ENCODE measurements at places on chromosomes 12 and 14. TPM values are rescaled to one million over a fixed set of nuclear protein-coding genes. Genes with fewer than 3 reads are reported as not detected.

- H3K36me3 ChIP-seq, result no peaks in the 10 kb centered on the region
- no peaks in the 10 kb centered on the region for H3K4me1 ChIP-seq
- no peak for DNase-seq
- no peaks in the 10 kb centered on the region for H3K27me3 ChIP-seq
- no peak overlapping the region for H3K27ac ChIP-seq
Measured at GRCh38 chr12:25546318-25546717, 6.8 kb downstream of the LMNTD1 start.

- no peak overlapping the region for H3K4me3 ChIP-seq
- DNase-seq, result no peak
- H3K4me1 ChIP-seq, result no peaks in the 10 kb centered on the region
- no peaks in the 10 kb centered on the region for H3K36me3 ChIP-seq
Measured at GRCh38 chr14:90671382-90672234, 144.6 kb downstream of the TTC7B start.

DNA sequence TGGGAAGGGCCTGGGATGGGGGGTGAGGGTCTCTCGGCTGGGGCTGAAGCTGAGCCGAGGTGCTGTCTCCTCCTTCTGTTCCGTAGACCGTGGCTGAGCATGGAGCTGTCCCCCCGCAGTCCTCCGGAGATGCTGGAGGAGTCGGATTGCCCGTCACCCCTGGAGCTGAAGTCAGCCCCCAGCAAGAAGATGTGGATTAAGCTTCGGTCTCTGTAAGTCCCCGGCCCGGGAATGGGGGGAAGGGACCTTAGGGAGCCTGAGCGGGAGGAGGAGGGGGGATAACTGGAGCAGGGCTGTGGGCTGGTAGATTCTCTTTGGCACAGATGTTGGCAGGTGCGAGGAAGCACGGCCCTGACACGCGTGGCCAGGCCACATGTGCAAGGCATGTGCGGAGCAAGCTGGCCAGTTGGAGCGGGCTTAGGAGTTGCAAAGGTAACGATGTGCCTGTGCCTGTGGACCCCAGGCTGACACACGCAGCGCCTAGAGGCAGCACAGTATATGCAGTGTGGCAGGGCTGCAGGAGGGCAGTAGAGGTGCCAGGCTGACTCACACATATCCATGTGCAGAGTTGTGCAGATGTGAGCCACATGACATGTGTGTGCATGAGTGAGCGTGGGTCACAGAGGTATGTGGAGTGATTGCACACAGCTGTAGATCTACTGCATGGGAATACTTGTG is 512 bp downstream of the PDE1B start:
- no peaks in the 10 kb centered on the region for H3K36me3 ChIP-seq
- peak; percentile 41 for DNase-seq
- peak overlapping the region; percentile 34 for H3K4me3 ChIP-seq

DNA sequence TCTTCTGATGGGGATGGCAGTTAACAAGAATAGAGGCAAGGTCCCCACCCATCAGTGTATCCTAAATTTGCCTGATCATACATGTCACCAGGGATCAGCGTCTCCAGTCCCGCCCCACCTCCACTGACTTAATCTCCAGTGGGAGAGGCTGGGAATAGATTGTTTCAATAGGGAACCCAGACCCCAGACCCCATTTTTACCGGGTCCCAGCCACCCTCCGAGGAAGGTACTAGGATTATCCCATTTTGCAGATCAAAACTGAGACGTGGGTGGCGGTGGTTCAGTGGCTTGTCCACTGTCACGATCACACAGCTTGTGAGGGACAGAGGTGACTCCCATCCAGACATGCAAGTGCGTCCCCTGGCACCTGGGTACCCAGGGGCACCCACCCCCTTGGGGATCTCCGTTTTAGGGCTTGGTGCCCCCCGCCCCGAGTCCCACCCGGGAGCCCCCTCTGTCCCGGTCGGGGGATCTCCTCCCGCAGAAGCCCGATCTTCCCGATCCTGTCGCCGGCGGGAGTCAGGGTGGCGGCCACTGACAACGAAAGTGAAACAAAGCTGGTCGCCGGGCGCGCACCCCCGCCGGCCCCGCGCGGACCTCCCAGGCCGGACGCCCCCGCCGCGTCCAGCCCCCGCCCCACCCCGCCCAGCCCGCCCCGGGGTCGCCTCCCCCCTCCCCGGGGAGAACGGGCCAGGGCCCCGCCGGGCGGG is 523 bp downstream of the WSB2 start:
- H3K27ac ChIP-seq, result peak overlapping the region; percentile 95
- peaks cover 12% of the 10 kb centered on the region for H3K4me1 ChIP-seq
- peak; percentile 72 for DNase-seq
- peak overlapping the region; percentile 88 for H3K4me3 ChIP-seq

DNA sequence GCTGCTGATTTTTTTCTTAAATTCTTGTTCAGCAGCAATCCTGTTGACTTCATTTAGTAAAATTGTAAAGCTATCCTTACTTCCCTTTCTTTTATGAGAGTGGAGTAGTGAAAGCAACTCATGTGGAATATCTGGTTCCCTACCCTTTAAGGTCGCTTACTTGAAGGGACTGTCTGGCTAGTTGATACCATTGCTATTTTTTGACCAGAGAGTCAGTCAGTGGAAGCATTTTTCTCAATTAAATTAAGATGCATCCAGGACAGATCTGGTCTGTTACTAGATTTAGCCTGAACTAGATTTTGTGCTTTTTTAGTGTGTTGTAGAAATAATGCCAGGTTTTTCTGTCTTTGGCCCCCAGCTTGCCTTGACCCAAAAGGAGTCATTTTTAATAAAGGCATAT is 18.0 kb downstream of the TTC8 start:
- no peak overlapping the region for H3K27ac ChIP-seq
- DNase-seq, result no peak
- H3K27me3 ChIP-seq, result no peaks in the 10 kb centered on the region
- H3K4me3 ChIP-seq, result no peak overlapping the region
- H3K4me1 ChIP-seq, result peaks cover 7% of the 10 kb centered on the region
- H3K36me3 ChIP-seq, result no peaks in the 10 kb centered on the region

DNA sequence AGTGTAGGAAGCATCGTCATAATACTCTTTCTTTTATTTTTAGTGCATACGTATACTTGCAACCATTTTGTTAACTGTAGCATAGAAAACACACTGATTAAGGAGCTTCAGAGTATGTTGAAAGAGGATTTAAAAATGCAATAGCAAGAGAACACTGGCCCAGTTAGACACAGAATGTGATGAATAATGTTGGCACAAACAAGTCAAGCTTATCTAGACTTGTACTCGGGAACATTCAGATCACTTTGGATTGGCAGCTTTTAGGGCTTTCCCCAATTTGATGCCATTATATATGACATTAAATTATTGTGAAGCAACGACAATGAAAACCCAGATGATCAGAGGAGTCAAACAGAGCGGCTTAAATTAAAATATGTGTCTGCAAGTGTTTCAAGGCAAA is 468.1 kb downstream of the PRKD1 start:
- no peak overlapping the region for H3K27ac ChIP-seq
- no peaks in the 10 kb centered on the region for H3K4me1 ChIP-seq
- DNase-seq, result no peak
- H3K27me3 ChIP-seq, result no peaks in the 10 kb centered on the region
- H3K36me3 ChIP-seq, result no peaks in the 10 kb centered on the region

GRCh38 chr12:65277994-65278575 is 398 bp upstream of the MSRB3 start:
- no peaks in the 10 kb centered on the region for H3K4me1 ChIP-seq
- peak; percentile 18 for DNase-seq
- peak overlapping the region; percentile 78 for H3K27ac ChIP-seq

GRCh38 chr14:103378038-103378854 is 7.0 kb upstream of the MARK3 start:
- H3K27ac ChIP-seq, result no peak overlapping the region
- no peaks in the 10 kb centered on the region for H3K27me3 ChIP-seq
- no peaks in the 10 kb centered on the region for H3K4me1 ChIP-seq
- no peak for DNase-seq

DNA sequence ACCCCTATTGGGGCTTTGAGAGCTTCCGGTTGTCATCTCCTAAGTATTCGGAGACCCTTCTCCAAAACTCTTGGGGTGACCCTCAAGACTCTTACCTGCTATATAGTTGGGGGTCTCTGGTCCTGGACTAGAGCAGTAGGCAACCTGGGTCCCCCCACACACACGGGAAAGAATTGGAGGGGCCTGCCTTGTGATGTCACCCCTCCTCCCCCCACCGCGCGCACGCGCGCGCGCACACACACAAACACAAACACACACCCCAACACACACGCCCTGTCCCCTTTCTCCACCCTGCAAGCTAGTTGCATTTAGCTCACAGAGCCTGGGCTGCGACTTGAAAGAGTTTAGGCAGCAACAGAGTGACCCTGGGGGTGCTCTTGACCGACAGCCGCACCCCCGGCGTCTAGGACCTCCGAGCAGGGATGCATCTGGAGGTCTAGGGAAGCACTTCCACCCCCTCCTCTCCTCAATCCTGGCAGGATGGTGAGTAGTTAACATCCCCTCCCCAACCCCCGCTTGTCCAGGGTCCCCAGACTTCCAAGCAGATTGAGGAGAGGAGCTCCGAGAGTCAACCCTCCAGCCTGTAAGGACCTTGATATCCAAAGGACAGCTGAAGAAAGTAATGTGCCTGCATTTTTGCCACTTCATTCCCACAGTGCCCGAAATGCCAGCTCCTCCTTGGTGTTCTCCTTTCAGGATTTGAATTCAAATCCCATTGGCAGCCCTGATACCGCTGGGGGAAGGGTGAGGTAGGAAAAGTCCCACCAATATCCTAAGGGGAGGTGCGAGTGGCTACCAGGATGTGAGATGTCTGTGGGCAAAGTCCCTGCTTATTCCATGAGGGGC is 1.4 kb upstream of the DNAJC14 start:
- H3K27ac ChIP-seq, result peak overlapping the region; percentile 86
- peaks cover 13% of the 10 kb centered on the region for H3K4me1 ChIP-seq
- peak overlapping the region; percentile 72 for H3K4me3 ChIP-seq
- DNase-seq, result peak; percentile 88

- no peaks in the 10 kb centered on the region for H3K27me3 ChIP-seq
- no peak for DNase-seq
- H3K36me3 ChIP-seq, result no peaks in the 10 kb centered on the region
- no peak overlapping the region for H3K27ac ChIP-seq
- H3K4me1 ChIP-seq, result no peaks in the 10 kb centered on the region
Measured at GRCh38 chr12:50728841-50729240, 35.1 kb upstream of the ATF1 start.

DNA sequence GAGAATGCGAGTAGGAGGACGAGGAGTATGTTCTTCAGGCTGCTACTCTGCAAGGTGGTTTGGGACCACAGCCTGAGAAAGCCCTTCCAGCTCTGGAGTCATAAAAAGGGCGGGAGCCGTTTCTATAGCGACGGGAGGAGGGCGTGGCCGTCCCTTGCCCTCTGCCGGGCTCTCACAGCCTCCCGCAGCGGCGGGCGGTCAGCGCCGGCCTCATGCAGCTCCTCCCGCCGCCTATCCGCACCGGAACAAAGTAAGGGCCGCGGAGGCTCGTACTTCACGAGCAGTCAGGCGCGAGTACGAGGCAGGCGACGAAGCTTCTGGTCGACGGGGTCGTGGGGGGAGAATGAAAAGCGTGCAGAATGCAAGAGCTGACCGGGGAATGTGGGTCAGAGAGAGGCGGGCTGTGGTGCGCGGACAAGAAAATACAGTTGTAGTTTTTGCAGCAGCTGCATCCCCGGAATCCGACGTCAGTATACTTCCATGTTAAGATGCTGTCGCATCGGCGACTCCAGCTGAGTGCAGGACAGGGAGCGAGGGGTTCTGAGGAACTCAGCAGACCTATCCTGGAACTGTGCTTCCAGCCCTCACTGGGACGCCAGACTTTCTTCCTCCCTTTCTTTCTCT is at the start of gene DYRK4:
Gene DYRK4, plus strand, starts transcription at position 175 of the 624 bp plus-strand sequence. Its CDS starts 38 bp downstream, at position 213.
- H3K27me3 ChIP-seq, result no peaks in the 10 kb centered on the region
- peak within 1 kb of the TSS; percentile 27 for H3K4me3 ChIP-seq
- H3K36me3 ChIP-seq, result no peaks in the 10 kb centered on the region
- H3K4me1 ChIP-seq, result peaks cover 2% of the 10 kb centered on the region

GRCh38 chr12:97530245-97530644 is 67.6 kb downstream of the RMST start:
- H3K27ac ChIP-seq, result no peak overlapping the region
- no peak overlapping the region for H3K4me3 ChIP-seq
- no peaks in the 10 kb centered on the region for H3K36me3 ChIP-seq
- DNase-seq, result no peak
- no peaks in the 10 kb centered on the region for H3K4me1 ChIP-seq

GRCh38 chr12:53937596-53938325 is 870 bp upstream of the HOXC13 start:
- no peak overlapping the region for H3K4me3 ChIP-seq
- H3K4me1 ChIP-seq, result no peaks in the 10 kb centered on the region
- no peak overlapping the region for H3K27ac ChIP-seq
- DNase-seq, result no peak
- H3K36me3 ChIP-seq, result no peaks in the 10 kb centered on the region
- H3K27me3 ChIP-seq, result peaks cover 14% of the 10 kb centered on the region

- no peaks in the 10 kb centered on the region for H3K36me3 ChIP-seq
- no peaks in the 10 kb centered on the region for H3K27me3 ChIP-seq
- DNase-seq, result no peak
- no peak overlapping the region for H3K27ac ChIP-seq
Measured at GRCh38 chr12:110670161-110670701, 18.7 kb downstream of the HVCN1 start.

- H3K4me3 ChIP-seq, result no peak overlapping the region
- no peaks in the 10 kb centered on the region for H3K27me3 ChIP-seq
- no peaks in the 10 kb centered on the region for H3K4me1 ChIP-seq
- DNase-seq, result no peak
- H3K27ac ChIP-seq, result no peak overlapping the region
Measured at GRCh38 chr12:10331642-10332239, 24.1 kb downstream of the KLRD1 start.

DNA sequence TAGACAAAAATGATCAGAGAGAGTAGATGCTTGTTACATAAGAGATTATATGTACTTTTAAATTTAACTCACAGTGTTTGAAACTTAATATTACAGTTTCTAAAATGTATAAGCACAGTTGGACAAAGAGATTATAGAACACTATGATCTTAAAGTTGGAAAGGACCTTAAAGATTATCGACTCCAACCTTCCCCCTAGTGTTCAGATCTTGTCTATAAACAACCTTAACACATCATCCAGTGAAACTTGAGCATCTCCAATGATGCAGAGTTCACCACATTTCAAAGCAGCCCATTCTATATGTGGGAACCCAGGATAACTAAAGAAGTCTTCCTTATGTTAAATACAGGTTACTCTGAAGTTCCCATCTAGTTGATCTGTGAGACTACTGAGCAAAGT is 480.8 kb downstream of the RMST start:
- no peaks in the 10 kb centered on the region for H3K4me1 ChIP-seq
- DNase-seq, result no peak
- H3K27me3 ChIP-seq, result no peaks in the 10 kb centered on the region
- no peak overlapping the region for H3K4me3 ChIP-seq

GRCh38 chr12:120614848-120615247 is 25.6 kb upstream of the CABP1 start:
- no peaks in the 10 kb centered on the region for H3K36me3 ChIP-seq
- no peak overlapping the region for H3K4me3 ChIP-seq
- H3K27ac ChIP-seq, result no peak overlapping the region

B4GALNT3 gene
- 1.2 TPM for polyA plus RNA-seq

CCDC196 gene
- not detected for polyA plus RNA-seq

CACNA2D4 gene
- polyA plus RNA-seq, result 2.1 TPM

PLXNC1 gene
- polyA plus RNA-seq, result 13.9 TPM

MANSC4 gene
- 0.10 TPM for polyA plus RNA-seq

LLPH gene
- 16.6 TPM for polyA plus RNA-seq

MLF2 gene
- 138 TPM for polyA plus RNA-seq

Measured in ovary (tissue), 10 donors.